ENCODE measurements at places on chromosomes 3 and 15.

DNA sequence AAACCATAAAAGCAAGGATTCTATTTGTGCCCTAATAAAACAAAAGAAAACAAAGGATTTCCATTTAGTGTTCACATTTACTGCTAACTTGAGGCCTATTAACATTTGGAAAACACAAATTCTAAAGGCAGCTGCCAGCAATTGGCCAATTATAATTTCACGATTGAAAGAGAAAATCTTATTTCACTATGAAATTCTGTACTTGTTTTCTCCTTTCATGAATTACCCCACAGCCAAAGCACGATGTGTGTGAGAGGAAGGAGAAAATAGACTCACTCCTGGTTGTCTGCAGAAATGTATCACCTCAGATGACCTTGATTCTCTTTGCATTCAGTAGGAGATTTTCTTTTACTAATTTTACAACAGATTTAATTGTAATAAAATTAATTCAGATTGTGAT, 242.8 kb upstream of the GBE1 start:
- DNase-seq: peak; percentile 25

DNA sequence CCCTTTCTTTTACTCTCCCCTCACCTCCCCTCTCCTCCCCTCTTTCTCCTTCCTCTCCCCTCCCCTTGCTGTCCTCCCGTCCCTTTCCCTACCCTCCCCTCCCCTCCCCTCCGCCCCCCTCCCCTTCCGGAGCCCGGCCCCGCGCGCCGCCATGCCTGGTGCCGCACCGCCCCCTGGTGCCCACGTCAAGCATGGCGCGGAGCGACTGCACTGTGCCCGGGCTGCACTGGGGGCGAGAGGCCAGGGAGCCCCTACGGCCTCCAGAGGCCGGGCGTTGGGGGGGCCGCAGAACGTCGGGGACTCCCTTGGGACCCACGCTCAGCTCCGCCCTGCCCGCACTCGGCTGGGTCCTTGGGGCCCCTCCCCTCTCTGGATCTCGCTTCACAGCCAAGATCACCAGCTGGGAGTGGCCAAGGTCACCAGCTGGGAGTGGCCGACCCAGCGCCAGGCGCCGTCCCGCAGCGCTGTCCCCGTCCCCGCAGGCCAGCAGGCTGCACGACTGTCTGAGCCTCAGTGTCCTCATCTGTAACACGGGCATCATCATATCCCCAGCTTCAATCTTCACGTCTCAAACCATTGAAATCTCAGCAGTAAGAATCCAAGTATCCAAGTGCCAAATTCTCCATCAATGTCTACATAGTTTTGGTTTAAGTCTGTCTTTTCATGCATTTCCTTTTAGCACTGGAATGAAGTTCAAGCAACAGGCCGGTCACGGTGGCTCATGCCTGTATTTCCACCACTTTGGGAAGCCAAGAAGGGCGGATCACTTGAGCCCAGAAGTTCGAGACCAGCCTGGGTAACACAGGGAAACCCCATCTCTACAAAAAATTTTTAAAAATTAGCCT, 42.5 kb downstream of the TPRA1 start:
- peak; percentile 40 for DNase-seq

DNA sequence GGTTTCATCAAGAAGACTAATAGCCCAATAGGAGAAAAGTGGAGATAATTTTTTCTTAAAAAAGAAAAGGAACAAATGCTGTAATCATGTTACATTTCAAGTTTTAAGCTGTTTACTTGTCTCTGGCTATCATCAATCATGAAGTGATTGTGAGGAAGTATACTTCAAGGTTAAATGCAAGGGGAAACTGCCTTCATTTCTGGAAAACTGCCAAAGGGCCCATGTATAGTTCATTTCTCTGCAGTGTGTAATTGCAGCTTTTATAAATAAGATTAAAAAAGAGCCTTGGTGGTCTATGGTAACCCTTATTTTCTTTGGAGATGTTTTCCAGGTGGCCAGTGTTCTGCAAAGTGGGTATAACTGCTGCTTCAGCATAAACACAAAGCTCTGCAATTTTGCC, 101.9 kb downstream of the GRM7 start:
- no peak for DNase-seq

DNA sequence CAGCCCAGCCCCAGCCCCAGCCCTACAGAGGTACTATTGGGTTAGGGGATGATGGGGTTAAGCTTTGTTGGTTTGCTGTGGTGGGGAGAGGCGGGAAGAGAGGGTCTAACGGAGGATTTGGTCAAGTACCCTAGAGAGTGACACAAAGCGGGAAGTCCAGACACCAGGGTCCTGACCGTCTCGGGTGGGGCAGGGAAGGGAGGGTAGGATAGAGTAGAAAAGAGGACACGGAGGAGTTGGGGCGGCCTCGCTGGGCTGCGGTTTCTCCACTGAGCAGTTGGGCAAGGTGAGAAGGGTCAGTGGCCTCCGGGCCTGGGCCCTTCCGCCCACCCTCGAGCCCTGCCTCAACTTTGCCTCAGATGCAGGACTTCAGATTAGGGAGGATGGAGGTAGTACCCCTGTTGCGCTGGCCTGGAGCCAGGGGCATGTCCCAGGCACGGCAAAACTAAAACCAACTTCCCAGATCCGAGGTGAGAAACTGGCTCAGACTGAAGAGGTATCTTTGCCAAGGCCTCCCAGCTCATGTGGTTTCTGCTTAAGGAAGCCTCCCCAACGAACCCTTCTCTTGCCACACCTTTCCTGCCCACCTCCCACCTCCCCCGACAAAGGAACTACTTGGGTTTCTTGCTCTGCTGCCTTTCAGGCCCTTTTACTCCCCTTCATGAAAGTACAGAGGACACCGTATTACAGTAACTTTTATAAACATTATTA, 551 bp downstream of the PML start:
- DNase-seq: no peak

DNA sequence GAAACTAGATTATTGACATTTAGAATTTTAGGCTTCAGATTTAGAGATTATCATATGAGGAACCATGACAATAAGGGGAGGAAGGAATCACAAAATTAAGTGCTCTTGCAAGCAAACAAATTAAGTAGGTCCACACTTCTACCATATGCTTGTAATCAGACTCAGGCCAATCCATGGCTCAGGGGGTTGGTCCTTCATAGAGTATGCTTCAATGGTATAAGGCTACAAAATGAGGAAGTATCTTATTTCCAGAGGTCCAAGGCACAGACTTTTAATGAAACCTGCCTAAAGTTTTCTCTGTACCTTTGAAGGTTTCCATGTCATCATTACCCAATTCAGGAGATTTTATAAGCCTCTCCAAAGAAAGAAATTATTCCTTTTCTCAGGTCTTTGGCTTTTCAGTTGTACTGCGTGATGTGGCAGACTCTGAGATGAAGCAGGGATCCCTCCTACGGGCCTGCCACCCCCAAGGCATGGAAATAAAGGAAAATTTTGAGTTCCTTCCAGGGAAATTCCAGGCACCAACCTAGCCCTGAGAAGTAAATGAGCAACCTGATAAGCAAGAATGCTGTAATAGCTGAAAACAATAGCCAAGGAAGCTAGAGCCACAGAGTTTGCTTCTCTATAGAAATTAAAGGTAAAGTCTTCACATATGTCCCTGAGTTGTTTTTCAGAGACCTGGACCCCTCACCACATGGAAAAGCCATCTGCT, 36.3 kb downstream of the SERPINI2 start:
- no peak for DNase-seq

GRCh38 chr3:113100063-113100462, 109.3 kb downstream of the GTPBP8 start:
- no peak for DNase-seq

DNA sequence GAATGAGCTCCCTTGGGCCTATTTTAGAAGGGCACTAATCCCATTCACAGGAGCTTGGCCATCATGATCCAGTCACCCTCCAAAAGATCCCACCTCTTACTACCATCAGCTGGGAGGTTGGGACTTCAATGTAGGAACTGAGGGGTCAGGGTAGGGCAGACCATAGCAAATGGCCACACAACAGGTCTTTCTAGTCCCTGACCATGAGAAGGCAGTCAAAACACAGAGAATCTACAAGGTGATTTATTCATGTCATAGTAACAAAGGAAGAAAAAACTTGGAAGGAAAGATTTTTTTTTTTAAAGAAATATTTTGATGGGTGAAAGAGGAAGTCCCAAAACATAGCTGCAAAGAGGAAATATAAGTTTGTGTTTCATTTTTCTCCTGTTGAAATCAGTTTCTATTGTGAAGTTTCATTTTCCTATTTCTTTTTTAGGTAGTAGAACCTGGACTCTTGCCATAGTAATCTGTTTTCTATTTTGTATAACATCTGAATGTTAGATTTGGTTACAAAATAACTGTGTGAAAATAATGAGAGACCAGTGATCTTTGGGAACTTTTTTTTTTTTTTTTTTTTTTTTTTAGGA, 23.5 kb upstream of the TNFSF10 start:
- DNase-seq: no peak

DNA sequence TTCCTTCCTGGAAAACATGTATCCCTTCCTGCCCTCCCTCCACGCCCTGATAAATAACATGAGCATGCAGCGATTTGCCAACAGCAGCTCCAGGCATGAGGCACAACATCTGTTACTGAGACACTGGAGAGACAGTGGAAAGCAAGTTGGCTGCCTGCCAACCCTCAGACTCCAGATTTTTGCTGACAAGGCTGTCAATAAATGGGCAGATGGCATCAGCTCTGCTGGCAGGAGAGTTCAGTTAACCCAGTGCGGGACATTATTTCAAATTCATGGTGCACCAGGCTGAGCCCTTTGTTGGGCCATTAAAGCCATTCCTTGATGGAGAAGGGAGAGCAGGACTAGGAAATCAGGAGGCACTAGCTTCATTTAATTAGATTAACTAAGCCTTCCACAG, 293.3 kb downstream of the MEX3B start:
- no peak for DNase-seq

GRCh38 chr15:39890621-39891020, 29.4 kb downstream of the GPR176 start:
- DNase-seq: no peak

DNA sequence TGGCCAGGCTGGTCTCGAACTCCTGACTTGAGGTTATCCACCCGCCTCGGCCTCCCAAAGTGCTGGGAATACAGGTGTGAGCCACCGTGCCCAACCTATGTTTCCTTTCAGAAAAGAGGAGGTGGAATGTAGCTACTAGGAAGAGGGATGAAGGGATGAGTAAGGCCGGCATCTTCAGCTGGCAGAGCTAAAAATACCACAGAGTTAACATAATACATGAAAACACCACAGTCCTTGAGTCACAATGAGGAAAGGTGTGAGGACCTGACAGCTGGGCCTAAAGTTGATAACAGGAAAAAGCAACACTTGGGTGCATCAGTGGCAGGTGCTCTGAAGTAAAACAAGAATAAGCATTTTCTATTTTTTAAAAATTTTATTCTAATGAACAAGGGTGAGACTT, 392.2 kb downstream of the DIPK2A start:
- no peak for DNase-seq
